ENCODE measurements at places on chromosomes 12 and 14.

DNA sequence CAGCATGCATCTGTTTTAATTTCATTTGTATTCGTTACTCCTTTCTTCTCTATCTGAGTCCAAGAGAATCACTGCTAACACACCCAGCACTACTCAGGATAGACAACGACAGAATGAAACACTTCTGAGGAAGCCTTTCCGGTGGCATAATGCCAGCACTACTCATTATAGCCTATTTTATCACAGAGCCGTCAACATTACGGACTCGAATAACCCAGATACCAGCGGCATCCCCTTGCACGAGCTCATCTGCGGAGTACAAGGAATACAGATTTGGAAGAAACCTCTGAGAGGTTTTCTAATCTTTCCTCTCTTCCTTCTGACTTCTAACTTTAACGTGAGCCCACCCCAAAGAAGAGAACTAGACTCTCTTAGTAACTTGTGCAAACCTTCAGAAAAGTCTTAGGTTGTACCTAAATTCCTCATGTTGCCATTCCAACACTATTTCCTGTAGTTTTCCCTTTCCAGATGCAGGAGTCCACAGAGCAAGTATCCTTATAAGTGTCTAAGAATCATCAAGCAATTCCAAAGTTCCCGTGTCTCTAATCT is 248.1 kb downstream of the APAF1 start:
- no peak for DNase-seq

DNA sequence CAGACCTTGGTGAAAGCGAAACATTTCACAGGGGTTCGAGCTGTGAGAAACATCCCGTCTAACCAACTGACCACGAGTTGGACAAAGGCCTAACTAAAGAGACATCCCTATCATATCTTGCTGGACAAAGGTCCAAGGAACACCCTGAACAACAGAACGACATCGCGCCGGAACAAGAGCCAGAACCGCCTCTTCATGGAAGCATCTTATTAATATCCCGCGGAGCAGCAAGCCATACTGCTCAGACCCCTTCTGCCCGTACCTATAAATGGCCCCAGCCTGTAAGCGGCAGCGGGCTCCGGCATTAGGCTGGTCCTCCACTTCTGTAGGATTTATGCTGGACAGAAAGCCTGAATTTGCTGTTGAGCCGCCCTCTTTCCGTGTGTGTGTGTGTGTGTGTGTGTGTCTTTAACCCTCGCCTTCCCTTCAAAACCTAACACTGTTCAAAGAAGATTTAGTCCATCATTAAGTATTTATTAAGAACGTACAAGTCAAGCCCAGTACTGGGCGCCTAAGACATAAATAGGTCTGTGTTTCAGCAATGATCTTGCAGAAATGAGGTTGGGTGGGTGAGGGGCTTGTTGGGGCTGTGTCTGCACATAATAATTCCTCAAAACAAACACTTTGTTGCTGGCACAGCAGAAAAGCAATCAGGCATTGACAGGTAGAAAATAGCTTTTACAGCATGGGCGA is 1.9 kb downstream of the SLC6A15 start:
- no peak for DNase-seq

GRCh38 chr12:23576372-23576771 is 373.1 kb downstream of the SOX5 start:
- no peak for DNase-seq

DNA sequence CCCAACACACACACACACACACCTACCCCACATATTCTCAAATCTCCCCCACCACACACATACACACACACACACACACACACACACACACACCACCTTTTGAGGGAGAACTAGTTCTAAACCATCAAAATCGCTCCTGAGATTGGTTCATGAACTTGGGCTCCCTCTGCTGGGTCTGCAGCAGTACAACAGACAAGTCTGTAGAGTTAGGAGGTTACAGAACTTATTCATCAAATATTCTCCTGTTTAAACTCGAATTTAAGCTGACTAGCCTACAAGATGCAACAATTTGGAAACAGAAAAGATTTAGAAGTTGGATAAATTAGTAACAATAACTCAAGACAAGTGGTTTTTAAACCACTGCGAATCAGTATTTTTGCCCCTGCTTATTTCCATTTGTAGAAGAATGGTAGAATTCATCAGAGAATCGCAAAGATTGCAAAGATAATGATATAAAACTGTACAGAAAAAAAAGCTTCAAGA is 136.4 kb upstream of the USP15 start:
- peak; percentile 5 for DNase-seq

- no peak for DNase-seq
Measured at GRCh38 chr12:47328831-47329545, 249.2 kb upstream of the AMIGO2 start.

DNA sequence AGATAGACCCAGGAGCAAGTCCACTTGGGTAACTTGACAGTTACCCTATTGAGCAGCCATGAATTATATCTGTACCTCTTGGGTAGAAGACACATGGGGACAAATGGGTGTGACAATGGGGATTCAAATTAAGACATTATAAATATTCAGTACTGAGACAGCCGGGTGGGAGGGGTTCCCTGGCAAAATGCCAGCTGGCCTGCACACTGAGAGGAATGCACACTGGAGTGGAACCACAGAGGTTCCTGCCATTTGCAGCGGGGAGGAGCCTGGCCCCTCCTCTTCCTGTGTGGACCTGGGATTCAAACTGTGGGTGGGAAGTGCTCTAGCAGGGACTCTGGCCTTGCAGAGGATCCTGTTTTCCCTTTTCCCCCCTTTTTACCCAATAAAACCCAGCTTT is 118.7 kb upstream of the CDKN3 start:
- DNase-seq: no peak

Data from HTR-8/SVneo (cell line).